ENCODE measurements at places on chromosomes 2 and 18. TPM values are rescaled to one million over a fixed set of nuclear protein-coding genes. Genes with fewer than 3 reads are reported as not detected.

DOK6 gene
- not detected for total RNA-seq

DTYMK gene
- total RNA-seq = 129 TPM

L3MBTL4 gene
- 0.13 TPM for total RNA-seq

TFPI gene
- not detected for total RNA-seq

EMILIN2 gene
- total RNA-seq = 26.3 TPM

DGKD gene
- 58.8 TPM for total RNA-seq

HOXD3 gene
- not detected for total RNA-seq

CXCR1 gene
- not detected for total RNA-seq

COL3A1 gene
- total RNA-seq = 0.13 TPM

SCN1A gene
- not detected for total RNA-seq

CTDSP1 gene
- 100 TPM for total RNA-seq

SP140L gene
- 26.7 TPM for total RNA-seq

UGT1A5 gene
- not detected for total RNA-seq

AGPS gene
- total RNA-seq = 69.7 TPM

APOB gene
- total RNA-seq = not detected

ASAP2 gene
- 0.23 TPM for total RNA-seq

PID1 gene
- total RNA-seq = not detected

SCG2 gene
- total RNA-seq = not detected

CYS1 gene
- total RNA-seq = 0.15 TPM

PROKR1 gene
- total RNA-seq = 0.13 TPM

AFF3 gene
- 0.71 TPM for total RNA-seq

MATN3 gene
- not detected for total RNA-seq

CDH19 gene
- not detected for total RNA-seq

DNAH7 gene
- 0.04 TPM for total RNA-seq

RAB1A gene
- 84.7 TPM for total RNA-seq

TLX2 gene
- total RNA-seq = 0.25 TPM

STARD6 gene
- not detected for total RNA-seq

LHCGR gene
- not detected for total RNA-seq

SLC5A7 gene
- not detected for total RNA-seq

ABCG8 gene
- not detected for total RNA-seq

ATOH8 gene
- total RNA-seq = not detected

SH3BP4 gene
- not detected for total RNA-seq

HOXD4 gene
- not detected for total RNA-seq

FBXO48 gene
- 1.5 TPM for total RNA-seq

MEP1B gene
- total RNA-seq = not detected

ANTXR1 gene
- total RNA-seq = 0.38 TPM

FEV gene
- total RNA-seq = not detected

AMER3 gene
- total RNA-seq = not detected

CTIF gene
- total RNA-seq = 6.3 TPM

TMEM200C gene
- total RNA-seq = not detected

LAMA3 gene
- total RNA-seq = 0.04 TPM

RBM43 gene
- 1.9 TPM for total RNA-seq

PLGLB2 gene
- total RNA-seq = not detected

CCDC85A gene
- not detected for total RNA-seq

LYG2 gene
- not detected for total RNA-seq

TTC32 gene
- 11.8 TPM for total RNA-seq

CNTNAP5 gene
- not detected for total RNA-seq

TSGA10 gene
- 4.7 TPM for total RNA-seq

PLEKHH2 gene
- total RNA-seq = 0.50 TPM

BOD1L2 gene
- not detected for total RNA-seq

CRYGC gene
- not detected for total RNA-seq

TMEM178A gene
- not detected for total RNA-seq

Measured in activated CD8-positive, alpha-beta memory T cell treated with anti-CD3 and anti-CD28 coated beads for 36 hours (primary cell).